ENCODE measurements at places on chromosomes 3 and 15.

DNA sequence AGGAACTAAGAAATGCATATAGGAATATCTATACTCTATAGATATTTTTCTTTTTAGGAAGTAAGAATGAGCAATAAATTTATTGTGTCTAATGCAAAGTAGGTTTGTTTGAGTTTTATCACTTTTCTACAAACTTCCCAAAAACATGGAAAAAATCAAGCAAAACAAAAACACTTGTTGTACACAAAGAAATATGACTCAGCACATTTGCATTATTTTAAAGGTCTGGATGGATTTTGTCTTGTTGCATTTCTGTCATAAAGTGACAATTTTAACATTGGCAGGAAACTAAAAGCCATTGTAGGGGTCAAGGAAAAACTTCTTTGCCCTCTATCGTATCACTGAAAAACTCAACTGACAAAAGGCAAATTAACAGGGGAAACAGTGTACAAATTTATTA, 267.2 kb downstream of the PYDC2 start:
- DNase-seq, result no peak

DNA sequence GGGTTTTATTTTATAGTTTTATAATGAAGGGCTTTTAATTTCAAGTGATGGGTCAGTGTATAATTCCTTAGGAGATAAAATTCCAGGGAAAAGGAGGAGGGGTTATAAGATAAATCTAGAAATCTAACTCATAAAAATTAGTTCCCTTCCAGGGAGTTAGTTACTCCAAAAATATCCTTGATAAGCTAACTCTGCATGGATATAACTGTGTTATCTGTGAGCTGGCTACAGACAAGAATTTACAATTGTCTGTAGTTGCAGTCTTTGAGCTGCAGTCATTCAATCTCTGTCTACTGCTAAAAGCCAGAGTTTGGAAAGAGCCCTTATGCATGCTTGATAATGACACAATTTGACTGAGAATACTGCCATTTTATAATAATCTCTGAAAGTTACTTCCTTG, 432.3 kb upstream of the TPRG1 start:
- no peak for DNase-seq

DNA sequence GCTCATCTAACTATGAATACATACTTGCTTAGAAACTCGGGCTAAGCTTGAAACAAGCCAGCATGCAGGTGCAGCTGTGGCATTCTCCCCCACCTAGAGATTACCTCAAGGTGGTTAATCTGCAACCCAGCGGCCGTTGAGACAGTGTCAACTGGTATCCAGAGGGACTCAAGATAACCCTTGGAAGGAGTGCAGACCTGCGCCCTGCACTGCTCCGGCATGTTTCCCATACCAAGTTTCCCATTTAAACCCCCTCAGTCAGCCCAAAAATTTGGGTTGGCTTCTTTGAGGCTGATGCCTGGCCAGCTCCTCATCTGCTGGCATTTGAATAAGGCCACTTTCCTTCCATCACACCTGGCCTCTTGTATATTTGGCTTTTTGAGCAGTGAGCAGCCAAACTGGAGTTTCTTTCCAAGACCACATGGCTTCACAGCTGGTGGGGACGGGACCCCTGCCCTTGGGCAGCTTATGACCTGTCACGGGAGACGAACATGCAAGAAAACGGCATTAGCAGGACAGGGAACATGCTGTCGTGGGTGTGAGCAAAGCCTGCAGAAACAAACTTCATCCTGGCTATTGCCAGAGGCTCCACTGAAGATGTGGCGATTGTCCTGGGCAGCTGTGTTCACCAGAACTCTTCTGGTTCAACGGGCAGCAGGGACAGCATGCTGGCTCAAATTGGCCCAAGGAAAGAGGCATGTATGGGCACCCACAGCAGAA, 98.2 kb downstream of the PLXNA1 start:
- no peak for DNase-seq

- DNase-seq, result no peak
Measured at GRCh38 chr3:169394316-169394715, 269.2 kb downstream of the MECOM start.

GRCh38 chr3:145383416-145383815, 777.6 kb downstream of the PLOD2 start:
- no peak for DNase-seq

- no peak for DNase-seq
Measured at GRCh38 chr3:23760871-23761373, 44.8 kb upstream of the UBE2E1 start.

GRCh38 chr3:77267589-77267988, 227.7 kb downstream of the ROBO2 start:
- DNase-seq, result no peak

- no peak for DNase-seq
Measured at GRCh38 chr15:99452010-99452409, 113.8 kb upstream of the MEF2A start.

GRCh38 chr3:157442729-157443128, 6.1 kb downstream of the PTX3 start:
- DNase-seq, result no peak

DNA sequence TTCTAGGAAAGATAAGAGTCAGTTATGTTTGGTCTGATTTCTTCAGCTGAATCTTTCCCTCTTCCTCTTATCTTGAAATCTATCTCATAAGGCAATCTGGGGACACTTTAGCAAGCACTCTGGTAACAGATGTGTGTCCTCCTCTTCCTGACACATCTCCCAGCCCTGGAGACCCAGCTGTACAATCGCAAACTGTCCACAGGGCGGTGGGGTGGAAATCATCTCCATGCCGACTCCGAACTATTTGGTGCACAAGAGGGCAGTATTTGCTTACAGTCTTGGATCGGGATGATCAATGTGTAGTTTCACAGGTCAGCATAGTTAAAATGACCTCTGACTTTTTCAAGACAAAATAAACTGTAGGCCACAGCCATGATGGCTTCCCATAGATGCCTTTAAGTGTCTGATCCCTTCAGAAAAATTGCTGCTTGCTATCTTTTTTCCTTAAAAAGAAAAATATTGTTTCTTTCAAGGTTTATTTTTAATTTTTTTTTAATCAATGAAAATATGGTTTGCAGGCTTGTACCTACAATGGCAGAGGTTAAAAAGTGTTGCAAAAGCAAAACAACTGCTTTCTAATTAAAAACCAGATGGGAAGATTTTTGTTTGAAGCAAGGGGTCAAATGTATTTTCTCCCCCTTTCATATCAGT, 17.7 kb downstream of the EEFSEC start:
- DNase-seq, result peak; percentile 81

DNA sequence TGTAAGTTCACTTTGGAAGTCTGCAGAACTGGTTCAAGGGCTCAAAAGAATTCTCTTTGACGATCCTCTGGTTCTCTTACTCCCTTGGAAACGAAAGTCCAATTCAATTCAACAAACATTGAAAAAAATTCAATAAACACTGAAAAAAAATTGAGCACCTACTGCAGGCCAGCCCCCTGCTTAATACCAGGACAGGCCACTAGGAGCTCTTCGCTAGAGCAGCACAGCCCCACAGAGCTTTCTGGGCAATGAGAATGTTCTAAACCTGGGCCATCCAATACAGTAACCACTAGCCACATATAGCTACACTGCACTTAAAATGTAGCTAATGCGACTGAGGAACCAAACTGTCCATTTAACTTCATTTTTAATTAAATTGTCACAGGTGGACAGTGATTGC, 50.4 kb upstream of the DCLK3 start:
- DNase-seq, result no peak

GRCh38 chr3:8645712-8646111, 1.1 kb upstream of the SSUH2 start:
- no peak for DNase-seq

GRCh38 chr3:27728195-27729087, 6.3 kb upstream of the EOMES start:
- DNase-seq, result no peak

- no peak for DNase-seq
Measured at GRCh38 chr3:172107403-172107802, 68.0 kb downstream of the FNDC3B start.

GRCh38 chr3:49536875-49537533, 17.3 kb upstream of the BSN start:
- no peak for DNase-seq

DNA sequence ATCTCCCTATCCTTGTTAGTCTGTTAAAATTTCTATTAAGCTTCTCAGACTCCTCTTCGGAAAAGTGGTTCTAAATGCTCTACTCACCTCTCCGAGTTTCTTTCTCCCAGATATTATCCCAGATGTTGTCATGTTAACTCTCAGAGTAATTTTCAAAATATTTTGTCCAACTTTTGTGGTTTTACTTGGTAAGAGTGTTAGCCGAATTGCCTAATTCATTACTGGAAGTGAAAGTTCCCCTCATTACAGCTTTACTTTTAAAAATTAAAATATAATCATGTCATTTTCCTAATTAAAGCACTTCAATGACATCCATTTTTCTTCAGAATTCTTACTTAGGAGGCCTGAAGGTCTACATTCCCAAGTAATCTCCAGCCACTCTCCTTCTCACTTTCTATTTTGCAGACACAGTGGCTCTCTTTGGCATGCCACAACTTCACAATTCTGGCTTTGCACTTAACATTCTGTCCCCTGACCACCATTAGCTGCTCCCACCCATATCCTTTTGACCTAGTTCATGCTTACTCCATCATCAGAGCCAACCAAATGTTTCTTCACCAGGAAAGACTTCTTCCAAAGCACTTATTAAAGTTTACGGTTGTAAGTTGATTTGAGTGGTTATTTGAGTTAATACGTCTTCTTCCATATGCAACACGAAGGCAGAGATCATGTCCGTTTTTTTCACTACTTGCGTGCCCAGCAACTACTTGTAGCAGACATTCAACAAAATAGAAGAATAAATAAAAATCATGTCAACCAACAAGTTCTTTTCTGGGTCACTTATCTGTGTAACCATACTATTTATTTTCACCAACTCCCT, 10.2 kb upstream of the TIPARP start:
- no peak for DNase-seq

- no peak for DNase-seq
Measured at GRCh38 chr3:18087988-18088387, 337.2 kb downstream of the SATB1 start.

DNA sequence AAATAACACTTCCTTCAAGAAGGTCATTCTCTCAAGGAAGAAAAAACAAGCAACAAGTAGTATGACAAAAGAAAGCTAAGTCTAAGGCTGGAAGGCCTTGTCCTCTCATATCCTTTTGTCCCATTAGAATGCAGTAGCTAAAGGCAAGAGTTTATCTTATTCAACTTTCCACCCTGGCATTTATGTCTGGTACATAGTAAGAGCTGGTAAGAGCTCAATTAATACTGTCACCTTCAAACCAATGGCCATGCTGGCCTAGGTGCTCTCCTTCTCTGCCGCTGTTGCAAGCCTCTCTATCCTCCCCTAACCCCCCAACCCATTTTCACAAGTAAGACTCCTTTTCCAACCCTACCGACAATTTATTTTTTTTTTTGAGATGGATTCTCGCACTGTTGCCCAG, 81.9 kb downstream of the LRRFIP2 start:
- DNase-seq, result no peak

DNA sequence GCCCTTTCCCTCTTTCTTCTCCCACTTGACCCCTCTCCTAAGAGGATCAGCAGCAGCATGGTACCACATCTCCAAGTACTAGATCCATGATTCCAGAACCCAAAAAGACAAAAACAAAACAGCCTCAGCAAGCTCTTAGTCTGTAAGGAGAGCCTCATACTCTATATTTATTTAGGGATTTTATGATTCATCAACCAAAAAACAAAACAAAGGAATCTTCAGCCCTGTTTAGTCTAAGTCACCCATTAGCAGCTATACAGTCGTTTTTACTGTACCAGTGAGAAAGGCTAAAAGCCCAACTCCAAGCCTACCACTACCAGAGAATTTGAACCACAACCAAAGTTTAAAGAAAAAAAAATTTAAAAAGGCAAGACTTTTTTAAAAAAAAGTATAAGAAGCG, 1020.3 kb upstream of the CADM2 start:
- DNase-seq, result no peak

GRCh38 chr3:15434756-15435155, 7.4 kb downstream of the EAF1 start:
- no peak for DNase-seq

DNA sequence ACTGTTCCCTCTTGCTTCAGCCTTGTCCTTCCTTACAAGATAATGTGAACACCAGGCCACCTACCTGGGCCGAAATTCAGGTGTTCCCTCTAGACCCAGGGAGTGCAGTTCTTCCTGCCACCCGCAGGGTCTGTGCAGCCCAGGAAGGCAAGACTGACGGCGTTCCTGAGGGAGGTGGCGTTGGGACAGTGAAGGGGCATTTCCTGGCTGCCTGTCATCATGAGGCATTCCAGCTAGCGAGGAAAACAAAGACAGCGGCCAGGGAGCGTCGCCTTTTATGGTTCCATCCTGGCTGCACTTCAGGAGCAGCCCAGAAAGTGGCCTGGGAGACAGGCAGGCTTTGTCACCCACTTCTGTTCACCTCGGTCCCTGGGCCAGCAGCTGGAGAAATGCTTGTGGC, 84.8 kb upstream of the WNT5A start:
- peak; percentile 54 for DNase-seq

GRCh38 chr15:55791551-55792400, 48.8 kb upstream of the PRTG start:
- no peak for DNase-seq

DNA sequence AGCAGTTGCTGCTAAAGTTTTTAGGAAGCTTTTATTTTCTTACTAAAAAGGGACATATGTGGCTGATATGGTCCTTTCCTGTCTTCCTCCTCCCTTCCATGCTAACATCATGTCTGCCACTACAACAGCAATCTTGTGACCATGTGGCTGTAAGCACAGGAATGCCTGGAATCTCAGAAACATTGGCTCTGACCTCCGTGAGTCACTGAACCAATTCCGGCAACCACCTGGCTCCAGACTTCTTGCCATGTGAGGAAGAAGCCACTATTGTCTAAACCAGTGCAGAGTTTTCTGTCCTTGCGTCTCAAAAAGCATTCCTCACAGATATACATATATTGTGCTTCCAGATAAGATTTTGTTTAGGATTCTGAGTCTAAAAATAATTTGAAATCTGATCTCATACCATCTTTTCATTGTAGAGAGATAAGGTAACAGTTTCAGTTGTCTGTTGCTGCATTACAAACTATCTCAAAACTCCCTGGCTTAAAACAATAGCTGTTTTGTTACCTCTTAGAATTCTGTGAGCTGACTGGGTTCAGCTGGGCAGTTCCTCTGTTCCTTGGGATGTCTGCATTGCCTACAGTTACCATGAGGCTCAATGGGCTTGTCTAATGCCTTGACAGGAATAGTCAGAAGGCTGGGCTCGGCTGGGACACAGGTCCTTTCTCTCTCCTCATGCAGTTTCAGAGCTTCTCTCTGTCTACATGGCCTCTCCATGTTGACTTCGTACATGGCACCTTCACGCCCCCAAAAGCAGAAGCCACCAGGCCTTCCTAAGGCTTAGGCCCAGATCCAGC, 77.3 kb upstream of the MAGI1 start:
- peak; percentile 89 for DNase-seq

- no peak for DNase-seq
Measured at GRCh38 chr15:64566629-64567427, 106.5 kb downstream of the ZNF609 start.

DNA sequence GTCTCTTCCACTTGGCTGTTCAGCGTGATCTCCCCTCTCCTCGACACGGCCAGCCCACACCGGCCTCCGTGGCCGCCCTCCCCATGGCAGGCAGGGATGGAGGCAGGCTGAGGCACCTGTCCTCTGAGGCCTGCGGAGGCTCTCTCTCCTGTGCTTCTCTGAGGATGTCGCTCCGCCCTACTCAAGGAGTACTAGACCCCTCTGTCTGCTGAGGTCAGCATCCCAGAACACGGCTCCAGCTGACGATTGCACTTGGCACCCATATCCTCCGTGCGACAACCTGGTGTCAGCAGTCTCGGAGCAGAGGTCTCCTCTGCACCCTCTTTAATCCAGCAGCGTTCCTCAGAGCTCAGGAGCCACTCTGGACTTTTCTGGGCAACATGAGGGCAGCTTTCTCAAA, 322.6 kb downstream of the OCA2 start:
- no peak for DNase-seq

GRCh38 chr15:81184188-81184587, 12.5 kb upstream of the IL16 start:
- DNase-seq, result no peak
